CD4-positive, alpha-beta T cell treated with Interleukin-6 for 4 hours (primary cell): ENCODE measurements at places on chromosomes 16 and 17.

GRCh38 chr17:51667706-51668083, 407.3 kb downstream of the UTP18 start:
- DNase-seq, result no peak

DNA sequence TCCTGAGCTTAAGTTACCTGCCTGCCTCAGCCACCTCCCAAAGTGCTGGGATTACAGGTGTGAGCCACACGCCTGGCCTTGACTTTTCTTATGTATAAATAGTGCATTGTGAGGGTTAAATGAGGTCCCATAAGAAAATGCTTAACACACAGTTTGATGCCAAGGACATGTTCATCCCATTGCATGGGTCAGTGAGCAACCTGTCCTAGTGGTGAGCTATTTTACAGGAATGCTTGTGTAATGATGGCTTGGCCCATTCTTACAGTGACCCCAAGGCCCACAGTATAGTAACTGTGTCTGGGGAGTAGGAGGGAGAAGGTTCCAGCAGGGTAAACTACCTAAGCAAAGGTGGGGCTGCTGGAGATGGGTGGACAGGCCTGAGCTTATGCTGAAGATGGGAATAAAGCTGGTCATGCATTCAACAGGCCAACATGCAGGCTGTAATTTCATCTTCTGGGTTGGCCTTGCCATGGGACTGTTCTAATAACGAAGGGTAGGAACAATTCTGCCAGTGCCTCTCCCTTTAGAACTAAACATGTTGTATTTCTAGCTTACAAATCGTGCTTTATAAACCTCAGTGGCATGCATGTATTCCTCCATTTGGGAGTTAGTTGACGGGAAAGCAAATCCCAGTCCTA, 6.2 kb downstream of the ACSF2 start:
- no peak for DNase-seq

DNA sequence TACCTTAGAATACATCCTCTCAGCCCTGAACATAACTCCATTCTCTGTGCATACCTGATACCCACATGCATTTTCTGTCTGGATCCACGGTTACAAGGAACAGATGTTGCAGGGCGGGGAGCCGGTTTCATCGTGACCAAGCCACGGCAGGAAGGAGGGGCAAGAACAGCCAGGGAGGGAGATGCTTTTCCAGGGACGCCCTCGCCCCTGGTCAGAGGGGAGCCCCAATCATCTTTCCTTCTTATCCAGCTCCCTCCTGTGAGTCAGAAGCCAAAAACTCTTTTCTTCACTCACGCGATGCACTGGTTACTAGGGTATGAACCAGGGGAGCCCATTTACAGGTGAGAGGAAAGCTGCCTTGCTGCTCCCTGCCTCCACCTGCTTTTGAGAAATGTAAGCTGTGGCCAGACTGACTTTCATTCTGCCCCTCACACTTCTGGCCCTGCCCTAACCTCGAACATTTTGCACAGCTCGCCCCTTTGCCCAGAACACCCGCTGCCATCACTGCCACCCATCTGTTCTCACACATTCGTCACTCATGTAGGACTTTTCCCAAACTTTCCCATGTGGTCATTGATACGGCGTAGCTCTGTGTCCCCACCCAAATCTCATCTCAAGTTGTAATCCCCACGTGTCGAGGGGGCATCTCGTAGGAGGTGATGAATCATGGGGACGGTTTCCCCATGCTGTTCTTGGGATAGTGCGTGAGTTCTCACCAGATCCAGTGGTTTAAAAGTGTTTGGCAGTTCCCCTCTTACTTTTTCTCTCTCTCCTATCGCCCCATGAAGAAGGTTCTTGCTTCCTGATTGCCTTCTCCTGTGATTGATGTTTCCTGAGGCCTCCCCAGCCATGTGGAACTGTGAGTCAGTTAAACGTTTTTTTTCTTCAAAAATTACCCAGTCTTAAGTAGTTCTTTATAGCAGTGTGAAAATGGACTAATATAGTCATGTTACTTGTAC, 20.5 kb downstream of the FOXL1 start:
- DNase-seq, result no peak

GRCh38 chr16:30095166-30096078, 591 bp downstream of the YPEL3 start:
- DNase-seq, result peak; percentile 42
